ENCODE measurements at places on chromosomes 4 and X. TPM values are rescaled to one million over a fixed set of nuclear protein-coding genes. Genes with fewer than 3 reads are reported as not detected.

SCRG1 gene
- under 0.01 TPM for total RNA-seq

FAM53A gene
- total RNA-seq: 1.3 TPM

SAGE1 gene
- not detected for total RNA-seq

FRAS1 gene
- total RNA-seq: 7.7 TPM

MAGEC2 gene
- not detected for total RNA-seq

All from thoracic aorta endothelial cell (primary cell).